ENCODE measurements at places on chromosomes 2 and 18. TPM values are rescaled to one million over a fixed set of nuclear protein-coding genes. Genes with fewer than 3 reads are reported as not detected.

- no peak for DNase-seq
These were observed 351.9 kb upstream of the ID2 start for GRCh38 chr2:8329660-8330622.

DNA sequence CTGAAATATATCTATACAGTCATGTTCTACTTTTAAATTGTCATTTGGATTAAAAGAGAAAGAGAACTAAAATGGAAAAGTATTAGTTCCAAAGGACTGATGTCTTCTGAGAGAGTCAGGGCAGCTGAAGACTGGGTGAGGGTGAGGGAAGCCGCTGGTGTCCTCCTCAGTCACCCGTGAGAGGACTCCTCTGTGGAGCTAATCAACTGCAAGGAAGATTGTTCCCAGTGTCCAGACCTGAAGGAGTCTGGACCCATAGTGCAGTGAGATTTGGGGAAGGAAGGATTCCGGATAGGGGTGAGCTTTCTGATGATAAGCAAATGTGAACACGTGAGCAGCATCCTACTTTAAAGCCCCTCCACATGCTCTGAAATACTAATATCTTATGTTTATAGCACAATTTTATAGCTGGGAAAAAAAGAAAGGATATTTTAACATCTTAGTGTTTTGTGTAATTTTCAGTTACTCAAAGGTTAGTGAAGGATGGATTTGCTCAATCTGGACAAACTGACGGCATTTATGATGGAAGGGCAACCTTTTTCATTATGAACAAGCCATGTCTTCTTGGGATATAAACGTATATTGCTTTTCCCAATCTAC lies 134.5 kb upstream of the TTC39C start:
- DNase-seq = no peak

DNA sequence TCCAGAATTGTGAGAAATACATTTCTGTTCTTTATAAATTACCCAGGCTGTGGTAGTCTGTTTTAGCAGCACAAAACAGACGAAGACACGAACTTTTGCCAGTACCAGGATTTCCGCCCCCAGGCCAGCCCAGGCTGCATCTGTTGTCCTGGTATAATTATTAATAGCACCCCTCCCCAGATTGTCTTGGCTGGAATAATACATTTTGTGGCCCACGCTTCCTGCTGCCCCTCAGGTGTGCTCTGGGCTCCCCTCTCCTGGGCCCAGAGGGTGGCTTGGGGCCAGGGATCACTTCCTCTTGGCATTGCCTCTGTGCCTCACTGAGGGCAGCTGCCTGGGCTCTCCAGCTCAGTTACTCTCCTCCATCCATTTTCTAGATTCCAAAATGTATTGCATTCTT lies 102.1 kb upstream of the HS6ST1 start:
- no peak for DNase-seq

GRCh38 chr2:130385709-130386108 lies 29.9 kb downstream of the PTPN18 start:
- DNase-seq = peak; percentile 84

DNA sequence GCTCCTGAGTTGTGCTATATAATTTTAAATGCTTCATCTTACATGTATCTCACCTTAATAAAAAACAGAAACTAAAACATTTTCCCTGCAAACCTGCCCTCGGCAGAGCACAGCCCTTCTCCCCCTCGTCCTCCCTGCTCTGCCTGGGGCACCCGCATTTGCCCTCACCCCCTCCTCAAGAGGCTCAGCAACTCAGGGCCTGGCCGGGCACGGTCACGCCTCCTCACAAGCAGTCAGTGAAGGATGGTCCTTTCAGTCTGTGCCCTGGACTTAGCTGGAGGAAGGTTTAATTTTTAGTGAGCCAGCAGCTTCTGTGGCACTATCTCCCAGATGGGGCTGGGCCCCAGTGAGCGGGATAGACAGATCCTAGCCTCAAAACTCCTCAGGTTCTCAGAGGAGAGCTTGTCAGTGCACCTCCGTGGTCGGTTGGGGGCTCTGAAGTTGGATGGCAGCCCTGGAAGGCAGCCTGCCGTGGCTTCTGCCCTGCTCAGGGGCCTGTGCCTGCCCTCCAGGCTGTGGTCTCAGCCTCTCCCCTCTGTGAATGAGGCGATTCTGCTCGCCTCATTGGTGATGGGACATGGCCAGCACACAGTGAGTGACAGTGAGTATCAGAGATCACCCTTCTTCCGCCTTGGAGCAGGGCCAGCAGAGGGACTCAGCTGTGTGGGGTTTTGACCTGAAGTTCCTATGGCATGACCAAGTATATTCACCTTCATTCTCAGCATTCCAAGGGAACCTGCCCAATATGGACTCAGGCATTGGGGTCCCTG lies 56.3 kb upstream of the AFF3 start:
- no peak for DNase-seq

DNA sequence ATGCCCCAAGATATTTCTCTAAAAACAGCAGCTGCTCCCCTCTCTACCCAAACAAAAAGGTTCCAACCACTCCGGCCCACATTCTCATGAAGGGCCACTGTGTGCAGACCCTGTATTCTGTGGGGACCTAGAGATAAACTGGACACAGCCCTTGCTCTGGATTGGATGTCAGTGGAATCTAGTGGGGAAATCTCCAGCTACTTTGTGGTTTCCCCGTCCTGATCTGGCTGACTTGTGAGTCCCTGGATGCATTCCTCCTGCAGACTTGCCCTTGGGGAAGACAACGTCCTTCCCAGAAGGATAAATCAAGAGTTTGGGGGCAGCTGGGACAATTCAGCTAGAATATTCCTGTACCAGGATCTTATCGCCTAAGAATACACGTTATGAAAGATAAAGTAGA lies 151.1 kb downstream of the FSHR start:
- no peak for DNase-seq

DNA sequence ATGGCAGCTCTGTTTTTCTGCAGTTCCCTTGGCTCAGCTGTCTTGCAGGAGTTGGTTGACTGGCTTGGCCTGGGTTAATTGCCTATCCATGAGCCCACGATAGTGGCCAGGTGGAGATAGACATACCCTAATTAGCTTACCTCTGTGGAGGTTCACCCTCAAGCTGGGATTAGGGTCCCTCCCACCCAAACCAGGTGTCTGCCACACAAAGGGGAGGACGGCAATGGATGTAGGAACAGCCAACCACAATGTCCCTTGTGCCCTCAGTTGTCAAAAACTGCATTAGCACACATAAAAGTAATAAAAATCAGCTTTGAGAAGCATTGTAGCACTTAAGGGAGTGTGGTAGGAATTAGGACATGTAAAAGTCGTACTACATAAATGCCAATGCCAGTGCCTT lies 4.2 kb downstream of the CYP27A1 start:
- no peak for DNase-seq

- no peak for DNase-seq
These were observed 444.1 kb upstream of the SMIM21 start for GRCh38 chr18:75871596-75871995.

- peak; percentile 41 for DNase-seq
These were observed 6.1 kb downstream of the CTDSP1 start for GRCh38 chr2:218405746-218406208.

- DNase-seq = peak; percentile 18
These were observed 40.2 kb upstream of the NEB start for GRCh38 chr2:151774506-151774905.

DNA sequence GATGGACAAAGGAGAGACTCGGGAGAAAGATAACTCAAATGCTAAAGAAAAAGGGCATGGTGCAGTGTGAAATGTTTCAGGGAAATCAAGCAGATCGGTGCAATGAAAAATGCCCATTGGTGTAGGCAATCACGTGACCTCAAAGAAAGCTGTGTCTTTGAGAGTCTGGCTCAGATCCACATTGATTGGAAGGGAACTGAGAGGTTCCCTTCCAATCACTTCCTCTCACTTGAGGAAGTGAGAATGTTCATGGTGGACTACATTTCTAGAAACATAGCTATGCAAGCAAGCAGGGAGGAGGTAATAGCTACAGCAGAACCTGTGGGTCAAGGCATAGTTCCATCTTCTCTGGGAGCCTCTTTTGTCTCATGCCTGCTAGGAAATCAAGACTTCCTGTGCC lies 187.4 kb downstream of the LPIN1 start:
- DNase-seq = peak; percentile 64

DNA sequence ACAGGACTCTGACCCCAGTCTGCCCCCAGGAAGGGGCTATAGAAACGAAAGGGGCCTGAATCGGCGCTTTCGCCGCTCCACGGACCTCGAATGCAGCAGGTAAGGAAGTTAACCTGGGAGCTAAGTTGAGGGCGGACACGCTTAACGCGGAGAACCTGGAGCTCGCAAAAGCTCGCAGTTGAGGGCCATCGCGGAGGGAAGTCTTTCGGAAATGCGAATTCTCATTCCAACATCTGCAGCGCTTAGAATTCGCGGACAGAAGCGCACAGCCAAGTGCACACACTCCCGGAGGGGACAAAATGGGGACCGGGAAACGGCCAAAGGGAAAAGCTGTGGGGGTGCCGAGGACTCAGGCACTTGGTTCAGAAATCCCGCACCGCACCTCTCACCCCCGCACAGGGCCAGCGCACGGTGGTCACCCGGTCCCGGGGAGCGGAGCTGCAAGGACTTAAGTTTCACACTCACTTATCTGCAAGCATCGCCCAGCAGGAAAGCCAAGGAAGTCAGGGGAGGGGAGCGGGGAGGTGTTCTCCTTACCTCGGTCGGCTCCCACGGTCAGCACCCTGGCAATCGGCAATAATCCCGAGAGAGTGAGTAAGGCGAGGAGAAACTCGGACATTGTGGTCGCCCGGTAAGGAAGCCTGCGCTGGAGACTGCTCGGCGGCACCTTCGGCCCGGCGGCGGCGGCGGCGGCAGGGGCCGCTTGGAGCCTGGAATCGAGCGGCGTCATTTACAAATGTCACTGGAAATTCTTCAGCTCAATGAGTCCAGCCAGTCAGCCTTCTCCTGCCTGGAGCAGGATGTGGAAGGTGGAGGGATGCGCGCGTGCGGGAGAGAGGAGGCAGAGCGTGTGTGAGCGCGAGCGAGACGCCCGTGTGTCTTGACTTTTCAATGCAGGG lies 456 bp downstream of the LRP1B start:
- no peak for DNase-seq

DNA sequence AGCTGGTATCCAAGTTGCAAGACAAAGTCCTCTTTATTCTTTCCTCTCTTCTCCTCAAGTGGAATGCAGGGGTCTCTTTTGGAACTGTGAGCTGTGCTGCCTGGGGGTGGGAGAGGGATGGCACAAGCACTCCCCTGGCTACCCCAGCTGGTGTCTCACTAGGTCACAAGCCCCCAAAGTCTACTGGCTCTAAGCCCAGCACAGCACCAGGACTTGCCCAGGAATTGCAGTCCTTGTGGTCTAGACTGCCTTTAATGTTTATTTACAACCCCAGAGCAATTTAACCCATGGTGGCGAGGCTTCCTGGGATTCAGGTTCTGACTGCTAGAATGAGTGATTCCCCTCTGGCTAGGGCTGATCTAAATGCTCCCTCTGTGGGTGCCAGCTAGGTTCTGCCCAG lies 199.0 kb upstream of the STK17B start:
- no peak for DNase-seq

DNA sequence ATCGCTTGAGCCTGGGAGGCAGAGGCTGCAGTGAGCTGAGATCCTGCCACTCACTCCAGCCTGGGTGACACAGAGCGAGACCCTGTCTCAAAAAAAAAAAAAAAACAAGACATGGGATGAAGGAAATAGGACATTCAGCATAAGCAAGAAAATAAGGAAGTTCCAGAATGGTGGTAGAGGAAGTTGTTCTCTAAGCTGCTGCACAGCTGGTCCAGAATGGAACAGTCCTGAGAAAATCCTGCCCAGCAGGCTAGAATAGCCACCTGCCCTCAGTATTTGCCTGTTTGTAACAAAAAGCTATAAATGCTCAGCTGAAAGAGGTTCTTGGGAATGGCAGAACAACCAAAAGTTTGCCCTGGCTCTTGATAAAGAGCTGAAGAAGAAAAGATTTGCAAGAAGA lies 11.1 kb upstream of the MAPRE3 start:
- no peak for DNase-seq

- no peak for DNase-seq
These were observed 126.7 kb downstream of the BCL2 start for GRCh38 chr18:63192885-63193349.

- DNase-seq = peak; percentile 3
These were observed 67.4 kb downstream of the BOLA3 start for GRCh38 chr2:74080346-74080745.

DNA sequence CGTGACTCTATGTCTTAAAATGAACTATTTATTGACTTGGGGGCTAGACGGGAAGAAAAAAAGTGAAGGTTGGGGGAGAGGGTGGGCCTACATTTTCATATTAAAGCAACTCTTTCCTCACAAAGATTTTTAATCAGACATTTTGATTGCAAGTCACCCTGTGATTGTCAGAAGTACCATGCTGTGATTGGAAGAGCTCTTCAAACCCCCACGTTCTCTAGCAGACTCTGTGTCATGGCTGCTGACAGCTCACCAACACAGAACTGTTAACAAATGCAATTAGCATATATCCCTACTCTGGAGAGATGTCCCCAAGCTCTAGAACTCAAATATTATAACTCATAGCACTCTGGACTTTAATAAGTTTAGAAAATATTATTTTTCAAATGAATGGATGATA lies 428.4 kb upstream of the DCC start:
- DNase-seq = no peak

DNA sequence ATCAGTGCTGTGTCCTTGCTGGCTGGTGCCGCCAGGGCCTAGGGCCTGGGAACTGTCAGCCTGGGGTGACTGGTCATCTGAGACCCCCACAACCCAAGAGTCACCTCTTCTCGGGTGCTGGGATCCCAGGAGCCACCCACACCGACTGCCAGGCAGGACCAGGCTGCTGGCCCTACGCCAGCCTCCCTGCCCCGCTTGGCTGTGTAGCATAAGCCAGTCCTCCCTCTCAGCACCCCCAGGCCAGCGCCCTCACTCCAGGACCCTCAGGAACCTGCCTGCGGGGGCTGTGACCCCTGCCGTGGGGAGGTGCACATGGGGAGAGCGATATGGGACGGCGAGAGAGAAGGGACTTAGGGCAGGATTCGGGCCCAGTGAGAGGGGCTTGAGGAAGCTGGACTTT lies 9.5 kb downstream of the ARHGEF4 start:
- DNase-seq = no peak

- no peak for DNase-seq
These were observed 130.9 kb upstream of the RND3 start for GRCh38 chr2:150618245-150618895.

Gene MYOM1
- 2.3 TPM for total RNA-seq

Gene RRM2
- 324 TPM for total RNA-seq

Gene SEMA4C
- 0.19 TPM for total RNA-seq

Gene SAG
- total RNA-seq = not detected

Gene SNED1
- total RNA-seq = 13.6 TPM

Measured in OCI-LY7 (cell line).